ENCODE measurements at places on chromosomes 2 and 18. TPM values are rescaled to one million over a fixed set of nuclear protein-coding genes. Genes with fewer than 3 reads are reported as not detected.

MALL gene
- 1.2 TPM for total RNA-seq

C2orf66 gene
- total RNA-seq, result 0.33 TPM

HNMT gene
- not detected for total RNA-seq

NTSR2 gene
- total RNA-seq, result not detected

CRYGB gene
- not detected for total RNA-seq

GPATCH11 gene
- 15.7 TPM for total RNA-seq

ACADL gene
- not detected for total RNA-seq

NGEF gene
- total RNA-seq, result 1.2 TPM

TMEM87B gene
- 15.8 TPM for total RNA-seq

CXCR2 gene
- total RNA-seq, result 0.19 TPM

FOXI3 gene
- not detected for total RNA-seq

RBM44 gene
- total RNA-seq, result 0.42 TPM

POMC gene
- total RNA-seq, result 6.9 TPM

CLEC4F gene
- not detected for total RNA-seq

DSG2 gene
- total RNA-seq, result 0.33 TPM

ASTL gene
- total RNA-seq, result 2.4 TPM

FBXO48 gene
- total RNA-seq, result 1.2 TPM

SERPINB13 gene
- total RNA-seq, result not detected
